SK-N-SH treated with all-trans-retinoic acid at 6 μM for 48 hours (cell line): ENCODE measurements at places on chromosomes 2 and 18.

GRCh38 chr2:75788902-75789301, 78.2 kb upstream of the GCFC2 start:
- no peak; the same call in 2 of the 3 replicates for ATAC-seq

GRCh38 chr18:70188113-70188512, 17.4 kb downstream of the RTTN start:
- no peak for ATAC-seq

GRCh38 chr2:160375802-160376469, 117.7 kb downstream of the RBMS1 start:
- ATAC-seq: peak; percentile 20; the same call in 2 of the 3 replicates

GRCh38 chr2:96324721-96325040, 436 bp upstream of the ITPRIPL1 start:
- ATAC-seq: no peak

DNA sequence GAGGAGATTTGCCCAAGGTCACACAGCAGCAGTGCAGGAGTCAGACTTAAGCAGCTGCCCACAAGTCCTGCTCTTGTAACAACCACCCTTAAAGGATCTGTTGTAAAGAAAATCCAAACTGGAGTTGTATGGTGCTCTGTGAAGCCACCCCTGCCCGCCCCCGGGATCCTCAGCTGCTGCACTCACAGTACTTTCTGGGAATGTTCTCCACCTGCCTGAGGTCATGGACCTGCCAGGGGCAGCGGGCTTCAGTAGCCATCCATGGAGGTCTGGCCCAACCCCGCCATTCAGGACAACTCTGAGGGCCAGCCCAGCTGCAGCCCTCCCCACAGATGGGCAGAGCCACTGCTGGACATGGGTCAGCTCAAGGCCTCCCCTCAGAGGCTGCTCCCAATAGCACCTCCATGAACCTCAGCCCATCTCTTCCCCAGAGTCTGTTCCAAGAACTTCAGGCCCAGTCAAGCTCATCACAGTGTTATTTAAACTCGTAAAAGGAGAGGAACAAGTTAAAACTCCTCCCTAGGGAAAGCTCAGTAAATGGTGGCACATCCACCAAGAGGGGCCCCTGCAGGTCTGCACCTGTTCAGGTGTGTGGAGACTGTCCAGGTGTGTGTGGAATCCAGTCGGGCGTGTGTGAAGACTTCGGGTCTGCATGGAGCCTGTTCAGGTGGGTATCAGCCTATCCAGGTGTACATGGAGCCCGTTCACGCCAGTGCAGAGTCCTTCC, 39.4 kb upstream of the GPC1 start:
- ATAC-seq: no peak

GRCh38 chr2:170176212-170176611, 1.7 kb upstream of the MYO3B start:
- peak; percentile 64; the same call in 1 of the 3 replicates for ATAC-seq

GRCh38 chr2:74764429-74765272, 69.3 kb upstream of the HK2 start:
- ATAC-seq: no peak

GRCh38 chr2:129554373-129554772, 425.1 kb upstream of the RAB6C start:
- ATAC-seq: no peak

GRCh38 chr2:144975881-144976280, 456.0 kb upstream of the ZEB2 start:
- no peak for ATAC-seq

- ATAC-seq: no peak
Observed at GRCh38 chr2:140234116-140234515, 1453.9 kb upstream of the NXPH2 start.

DNA sequence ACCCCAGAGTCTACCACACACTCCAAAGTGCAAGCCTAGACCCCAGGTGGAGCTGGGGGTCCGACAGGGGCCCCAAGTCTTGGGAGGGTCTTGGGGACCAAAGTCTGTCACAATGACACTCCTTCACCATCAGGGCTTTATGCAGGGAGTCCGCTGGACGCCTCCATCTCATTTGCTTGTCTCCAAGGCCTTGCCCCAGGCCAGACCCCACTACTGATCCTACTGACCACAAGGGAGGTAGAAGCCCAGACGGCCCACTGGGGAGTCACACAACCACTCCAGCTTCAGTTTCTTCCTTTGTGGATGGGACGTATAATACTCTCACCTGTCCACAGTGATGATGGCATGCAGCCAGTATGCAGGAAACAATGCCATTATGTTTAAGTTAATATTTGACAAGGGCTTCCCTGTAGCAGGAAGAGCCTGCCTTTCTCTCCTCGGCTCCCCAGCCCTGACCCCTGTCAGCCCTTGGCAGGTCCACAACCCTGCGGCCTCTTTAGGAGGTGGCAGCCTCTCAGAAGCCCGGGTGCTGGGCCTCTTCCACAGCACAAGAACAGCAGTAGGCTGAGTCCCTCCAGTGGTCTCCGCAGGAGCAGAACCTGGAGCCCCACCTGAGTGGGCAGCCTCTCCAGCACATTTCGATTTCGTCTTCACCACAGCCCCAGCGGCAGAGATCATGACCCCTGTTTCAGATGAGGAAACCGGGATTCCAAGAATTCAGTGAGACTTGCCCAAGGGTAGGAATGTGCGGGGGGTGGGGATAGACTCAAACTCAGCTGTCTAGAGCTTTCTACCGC, 6.5 kb downstream of the BIN1 start:
- ATAC-seq: no peak

- ATAC-seq: no peak
Observed at GRCh38 chr2:36609507-36609906, 11.5 kb upstream of the FEZ2 start.

DNA sequence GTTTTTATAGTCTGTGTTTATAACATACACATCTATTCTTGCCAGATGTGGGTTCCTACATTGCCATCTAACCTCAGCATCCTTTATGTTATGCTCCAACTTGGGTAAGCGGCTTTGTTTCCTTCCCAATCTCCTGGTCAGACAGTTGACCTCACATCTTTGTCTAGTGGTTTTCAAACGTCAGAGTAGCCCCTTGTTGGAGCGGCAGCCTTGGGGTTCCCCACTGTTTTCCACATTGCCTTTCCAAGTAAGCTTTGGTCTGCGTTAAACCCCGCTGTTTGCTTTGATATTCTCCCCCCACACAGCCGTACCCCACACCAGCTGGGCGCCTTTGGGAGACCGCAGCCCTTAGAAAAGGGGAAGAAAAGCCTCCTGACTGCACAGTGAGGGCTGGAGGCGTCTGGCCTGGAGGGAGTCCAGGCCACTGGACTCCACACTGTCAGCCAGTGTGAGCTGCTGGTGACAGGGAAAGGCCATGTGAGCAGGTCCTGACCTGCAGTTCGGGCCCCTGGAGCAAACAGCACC, 83.3 kb downstream of the MALT1 start:
- peak; percentile 14; the same call in 1 of the 3 replicates for ATAC-seq

GRCh38 chr2:120869730-120870466, 134.2 kb downstream of the GLI2 start:
- ATAC-seq: no peak

- ATAC-seq: no peak
Observed at GRCh38 chr18:570256-570655, 9.9 kb upstream of the CETN1 start.

- no peak for ATAC-seq
Observed at GRCh38 chr18:26134107-26134506, 438 bp downstream of the PSMA8 start.

DNA sequence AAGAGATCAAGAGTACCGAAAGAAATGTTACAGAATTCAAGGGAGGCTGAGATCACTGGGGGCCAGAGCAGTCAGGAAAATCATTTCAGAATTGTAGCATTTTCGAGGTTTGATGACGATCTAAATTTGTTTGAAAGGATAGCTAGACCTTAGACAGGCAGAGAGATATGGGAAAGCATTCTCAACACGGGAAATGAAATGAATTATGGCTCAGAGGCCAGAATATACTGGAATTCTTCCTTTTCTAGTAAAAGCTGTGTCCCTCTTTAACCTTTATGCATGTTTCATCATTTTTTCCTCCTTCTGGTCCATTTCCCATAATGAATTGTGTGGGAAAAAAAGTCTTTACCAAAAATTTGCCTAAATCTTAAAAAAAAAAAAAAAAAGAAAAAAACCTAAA, 78.8 kb downstream of the NABP1 start:
- ATAC-seq: no peak

DNA sequence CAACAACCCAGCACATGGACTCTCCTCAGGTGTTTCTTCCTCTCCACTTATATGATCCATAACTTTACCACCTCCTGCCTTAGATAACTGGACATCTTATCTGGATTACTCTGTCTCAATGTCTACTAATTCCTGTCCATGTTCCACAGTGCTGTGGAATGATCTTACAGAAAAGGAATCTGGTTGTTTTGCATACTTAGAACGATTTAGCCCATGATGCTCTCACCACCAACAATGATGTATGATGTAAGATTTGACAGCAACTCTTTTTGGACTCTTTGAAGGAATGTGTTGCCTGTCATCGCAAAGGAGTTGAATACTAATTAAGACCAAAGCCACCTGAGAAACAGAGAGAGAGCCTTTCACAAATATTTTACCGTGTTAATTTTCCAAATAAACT, 37.7 kb upstream of the SYT4 start:
- ATAC-seq: no peak

DNA sequence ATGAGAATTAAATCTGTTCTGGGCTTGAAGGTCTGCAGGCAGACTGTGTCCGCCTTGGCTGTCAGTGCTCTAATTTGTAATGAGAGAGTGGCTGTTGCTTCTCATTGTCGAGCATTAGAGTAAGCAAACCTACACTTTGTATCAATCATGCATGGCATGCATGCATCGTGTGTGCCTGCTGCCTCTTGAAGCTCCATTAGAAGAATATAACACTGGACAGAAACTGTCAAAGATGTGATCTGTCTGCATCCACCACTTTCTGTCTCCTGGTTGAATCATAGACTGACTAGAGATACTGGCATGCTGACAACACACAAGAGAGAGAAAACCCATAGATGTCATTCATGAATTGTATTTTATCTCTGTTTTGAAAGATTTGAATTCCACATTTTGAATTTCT, 275.0 kb upstream of the NXPH2 start:
- no peak for ATAC-seq

GRCh38 chr2:241133436-241133820, 15.8 kb downstream of the PASK start:
- no peak for ATAC-seq

DNA sequence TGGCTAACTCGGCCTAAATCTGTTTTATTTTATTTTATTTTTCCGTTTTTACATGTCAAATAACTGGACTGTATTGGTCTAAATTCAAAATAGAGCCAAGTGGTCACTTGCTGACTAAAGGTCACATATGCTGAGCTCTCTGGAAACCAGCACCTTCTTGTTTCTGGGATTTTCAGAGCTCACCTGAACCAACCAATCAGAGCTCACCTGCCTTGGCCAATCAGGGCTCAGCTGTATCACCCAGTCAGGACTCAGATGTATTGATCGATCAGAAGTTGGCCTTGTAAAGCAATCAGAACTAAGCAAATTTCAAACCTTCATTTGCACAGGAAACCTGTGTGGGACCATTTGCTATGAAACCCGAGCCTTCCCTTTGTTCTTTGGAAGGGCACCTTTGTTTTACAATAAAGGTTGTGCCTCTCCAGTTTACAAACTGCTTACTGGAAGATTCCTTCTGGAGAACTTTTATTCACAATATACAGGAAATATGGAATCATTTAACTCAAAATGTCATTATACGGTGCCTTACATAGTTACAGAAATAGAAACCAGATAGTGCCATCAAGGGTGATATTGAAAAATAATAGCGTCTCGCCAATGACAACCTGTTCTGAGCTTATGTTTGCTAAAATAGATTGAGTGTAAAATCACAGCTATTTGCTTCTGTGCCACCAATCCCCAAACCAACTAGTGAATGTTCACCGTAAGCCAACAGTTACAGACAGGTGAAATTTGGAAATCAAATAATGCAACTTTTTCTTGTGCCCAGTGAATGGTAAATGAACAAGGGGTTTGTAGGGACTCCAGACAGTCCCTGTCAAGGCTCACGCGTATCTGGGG, 17.3 kb upstream of the PSD4 start:
- ATAC-seq: no peak

- no peak for ATAC-seq
Observed at GRCh38 chr18:57220480-57220879, 73.6 kb downstream of the BOD1L2 start.

DNA sequence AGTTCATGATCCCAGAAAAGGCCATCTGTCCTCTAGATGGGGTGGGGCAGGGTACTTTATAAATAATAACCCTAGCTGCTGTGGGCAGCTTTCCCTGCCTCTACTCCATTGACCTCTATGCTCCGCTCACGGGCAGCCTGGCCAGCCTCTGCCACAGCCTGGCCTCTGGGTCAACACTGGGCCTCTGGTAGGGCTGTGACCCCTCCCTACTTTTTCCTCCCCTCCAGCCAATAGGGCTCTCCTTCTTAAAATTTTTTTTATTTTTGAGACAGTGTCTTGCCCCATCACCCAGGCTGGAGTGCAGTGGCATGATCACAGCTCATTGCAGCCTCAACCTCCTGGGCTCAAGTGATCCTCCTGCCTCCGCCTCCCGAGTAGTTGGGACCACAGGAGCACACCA, 4.1 kb upstream of the GAREM2 start:
- no peak for ATAC-seq

GRCh38 chr18:79855147-79855933, 57.6 kb downstream of the KCNG2 start:
- no peak for ATAC-seq

GRCh38 chr2:221120643-221121042, 451.5 kb downstream of the EPHA4 start:
- ATAC-seq: no peak

- no peak; the same call in 2 of the 3 replicates for ATAC-seq
Observed at GRCh38 chr18:74540652-74541421, 6.5 kb downstream of the CNDP1 start.

GRCh38 chr2:140117386-140117785, 1337.2 kb upstream of the NXPH2 start:
- ATAC-seq: no peak

DNA sequence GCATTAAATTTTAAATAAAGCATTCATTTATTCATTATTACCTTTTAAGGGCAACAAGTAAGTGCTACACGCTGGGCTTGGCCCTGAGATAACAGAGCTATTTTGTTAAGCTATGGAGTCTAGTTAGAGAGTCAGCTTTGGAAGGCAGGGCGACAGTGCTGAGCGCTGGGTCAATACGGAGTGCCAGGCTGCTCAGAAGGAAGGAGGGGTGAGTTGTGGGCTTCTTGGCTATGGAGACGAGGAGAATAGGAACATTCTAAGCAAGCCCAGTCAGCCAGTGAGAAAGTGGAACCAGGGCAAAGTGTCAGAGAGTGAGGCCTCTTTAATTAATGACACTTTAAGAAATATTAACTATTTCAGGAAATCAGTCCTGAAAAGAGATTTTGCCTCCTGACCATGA, 288.4 kb downstream of the LRRTM1 start:
- no peak for ATAC-seq

- peak; percentile 23 for ATAC-seq
Observed at GRCh38 chr2:216491793-216492596, 6.6 kb upstream of the RPL37A start.

DNA sequence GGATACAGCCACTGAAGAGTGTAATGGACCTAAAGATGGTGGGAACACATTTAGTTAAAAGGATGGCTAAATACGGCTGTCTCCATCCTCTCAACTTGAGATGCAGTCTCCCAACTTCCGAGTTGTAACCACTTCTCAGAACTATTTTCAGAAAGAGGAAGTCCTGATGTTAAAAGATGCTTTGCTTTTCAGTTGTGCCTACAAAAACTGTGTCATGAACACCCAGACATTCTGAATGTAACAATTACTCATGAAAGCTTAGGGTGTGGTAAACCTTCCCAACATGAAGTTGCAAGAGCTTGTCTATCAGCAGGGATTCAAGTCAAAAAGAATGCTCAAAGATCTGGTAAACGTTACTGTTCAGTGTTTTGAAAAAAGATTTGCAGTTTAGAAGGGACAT, 147.9 kb downstream of the DOCK10 start:
- no peak for ATAC-seq
